GM12878 (cell line): ENCODE measurements at places on chromosomes 16 and 17. TPM values are rescaled to one million over a fixed set of nuclear protein-coding genes. Genes with fewer than 3 reads are reported as not detected.

Gene CRYM
- total RNA-seq, result 4.8 and 5.1 TPM in 2 replicates

DNA sequence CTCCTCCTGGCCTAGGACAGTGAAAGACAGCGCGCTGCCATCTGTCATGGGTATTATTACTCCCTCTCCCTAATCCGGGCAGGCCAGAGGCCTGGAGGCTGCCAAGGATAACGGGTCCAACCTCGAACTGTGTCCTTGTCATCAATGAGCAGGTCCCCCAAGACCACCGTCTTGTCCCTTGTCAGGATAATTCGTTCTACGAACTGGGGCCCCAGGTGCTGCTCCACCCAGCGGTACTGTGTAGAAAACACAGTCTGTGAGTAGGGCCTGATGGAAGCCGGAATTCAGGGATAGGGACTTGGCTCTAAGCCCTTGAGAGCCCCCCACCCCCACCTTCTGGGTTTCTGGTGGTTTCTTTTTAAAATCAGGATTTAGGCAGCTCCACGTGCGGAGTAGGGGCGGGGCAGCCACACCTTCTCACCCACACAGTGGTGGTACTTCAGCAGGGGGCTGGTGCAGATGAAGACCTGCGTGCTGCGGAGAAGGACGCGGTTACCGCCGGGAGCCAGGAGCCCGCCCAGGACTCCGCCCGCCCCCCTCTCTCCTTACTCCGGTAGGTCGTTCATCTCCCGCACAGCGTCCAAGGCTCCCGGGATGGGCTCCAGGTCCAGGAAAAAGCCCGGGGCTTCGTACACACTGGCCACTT, 787 bp downstream of the NT5C start:
- DNase-seq, result no peak

- no peak for DNase-seq
Observed at GRCh38 chr16:70706948-70707465, 21.2 kb upstream of the MTSS2 start.

Gene HSD3B7
- total RNA-seq, result 1.1 and 1.3 TPM in 2 replicates

DNA sequence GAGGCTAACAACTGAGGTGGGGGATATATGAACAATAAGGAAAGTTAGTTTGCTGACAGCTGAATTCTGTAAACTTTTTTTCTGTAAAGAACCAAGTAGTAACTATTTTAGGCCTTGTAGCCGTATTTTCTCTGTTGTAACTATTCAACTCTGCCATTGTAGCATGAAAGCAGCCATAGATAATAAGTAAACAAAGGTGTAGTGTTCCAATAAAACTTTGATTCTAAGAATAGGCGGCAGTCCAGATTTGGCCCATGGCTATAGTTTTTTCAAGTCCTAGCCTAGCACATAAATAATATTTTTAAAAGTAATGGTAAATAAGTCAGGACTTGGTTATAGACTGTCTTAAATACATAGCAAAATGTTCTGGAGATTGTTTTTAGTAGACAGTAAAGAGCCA, 142.0 kb downstream of the STXBP4 start:
- no peak for DNase-seq

DNA sequence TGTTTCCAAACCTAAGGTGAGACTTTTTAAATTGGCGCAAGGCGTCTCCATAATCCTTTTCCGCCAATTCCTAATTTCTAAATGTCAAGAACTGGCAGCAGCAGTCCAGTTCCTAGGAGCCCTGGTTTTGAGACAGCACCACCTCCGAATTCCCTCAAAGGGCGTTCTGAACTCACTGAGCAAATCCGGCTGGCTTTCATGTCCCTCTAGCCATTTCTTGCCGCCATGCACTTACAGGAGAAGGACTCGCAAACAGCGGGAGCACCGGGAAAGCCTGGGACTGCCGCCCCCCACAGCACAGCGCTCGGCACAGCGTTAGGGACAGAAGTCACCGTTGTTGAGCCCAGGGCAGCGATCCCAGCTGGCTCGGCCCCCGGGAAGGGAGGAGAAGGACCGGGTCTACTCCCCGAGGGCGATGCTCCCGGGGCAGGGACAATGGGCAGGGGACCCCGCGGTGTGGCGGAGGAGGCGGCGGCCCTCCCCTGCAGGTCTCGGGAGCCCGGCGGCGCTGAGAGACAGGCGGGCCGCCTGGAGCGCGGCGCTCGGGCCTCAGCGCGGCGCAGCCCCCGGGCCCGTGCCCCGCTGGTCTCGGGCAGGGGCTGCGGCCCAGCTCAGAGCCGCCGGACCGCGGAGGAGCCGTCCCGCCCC, 545 bp downstream of the ARHGAP17 start:
- no peak for DNase-seq

Gene FOXJ1
- total RNA-seq, result not detected in 2 replicates

Gene YBX2
- total RNA-seq, result not detected in 2 replicates

Gene NOTUM
- 0.13 and 0.19 TPM in 2 replicates for total RNA-seq

Gene TLCD3B
- 0.29 and 0.51 TPM in 2 replicates for total RNA-seq

- no peak for DNase-seq
Observed at GRCh38 chr17:4569591-4569990, 9.2 kb upstream of the GGT6 start.

GRCh38 chr16:21163576-21163975, 5.1 kb downstream of the LDAF1 start:
- DNase-seq, result no peak

Gene PRSS33
- total RNA-seq, result not detected in 2 replicates

- DNase-seq, result peak; percentile 63
Observed at GRCh38 chr16:69501956-69502745, 63.6 kb upstream of the NFAT5 start.

DNA sequence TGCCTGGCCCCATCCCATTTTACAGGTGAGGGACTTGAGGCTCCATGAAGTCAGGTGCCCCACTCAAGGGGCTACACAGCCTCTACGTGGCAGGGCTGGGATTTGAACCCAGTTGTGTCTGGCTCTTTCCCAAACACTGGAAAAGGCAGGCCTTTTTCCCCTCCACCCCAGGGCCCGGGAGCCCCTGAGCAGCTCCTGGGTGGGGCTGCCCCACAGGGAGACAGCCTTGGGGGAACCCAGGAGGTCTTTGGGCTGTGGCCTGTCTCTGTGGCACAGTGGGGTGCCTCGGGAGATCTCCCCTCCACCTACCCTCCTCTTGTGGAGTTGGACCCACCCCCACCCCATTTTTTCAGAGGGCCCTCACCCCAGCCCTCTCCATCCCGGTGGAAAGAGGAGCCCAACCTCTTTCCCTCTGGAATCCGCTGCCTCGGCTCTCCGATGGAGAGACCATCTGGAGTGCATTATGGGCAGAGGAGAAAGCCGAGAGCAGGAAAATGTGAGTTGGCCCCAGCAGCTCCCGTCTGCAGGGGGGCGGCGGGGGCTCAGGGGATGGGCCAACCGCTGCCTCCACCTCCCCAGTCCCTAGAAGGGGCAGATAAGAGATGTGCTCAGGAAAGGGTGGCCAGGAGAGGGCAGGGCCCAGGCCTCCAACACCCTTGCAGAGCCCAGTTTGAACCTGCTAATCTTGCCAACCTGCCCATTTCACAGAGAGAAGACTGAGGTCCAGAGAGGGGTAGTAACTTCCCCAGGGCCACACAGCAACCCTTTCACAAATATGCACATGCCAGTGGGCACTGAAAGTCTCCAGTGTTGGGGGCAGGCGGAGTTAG, 15.4 kb upstream of the TMEM92 start:
- no peak for DNase-seq
